ENCODE measurements at places on chromosomes 3 and 15.

- no peak for DNase-seq
Measured at GRCh38 chr3:116301422-116301821, 143.9 kb downstream of the LSAMP start.

DNA sequence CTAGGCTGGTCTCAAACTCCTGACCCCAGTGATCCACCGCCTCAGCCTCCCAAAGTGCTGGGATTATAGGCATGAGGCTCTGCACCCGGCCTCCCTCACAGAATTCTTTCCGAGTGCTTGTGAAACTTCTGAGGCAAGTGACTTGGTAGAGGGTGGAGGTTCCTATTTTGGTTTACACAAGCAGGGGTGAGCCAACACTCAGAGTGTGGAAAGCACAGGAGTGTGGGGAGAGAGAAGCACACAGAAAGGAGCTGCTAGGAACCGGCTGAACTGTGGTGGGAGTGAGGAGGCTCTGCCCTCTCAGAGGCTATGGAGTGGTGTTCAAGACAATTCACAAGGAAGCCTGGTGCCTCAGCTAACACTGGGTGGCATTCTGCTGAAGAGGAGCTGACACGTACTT is 7.7 kb downstream of the CAPN3 start:
- no peak for DNase-seq

GRCh38 chr15:23420806-23421575 is 26.1 kb downstream of the GOLGA6L2 start:
- peak; percentile 95 for DNase-seq

GRCh38 chr3:10474275-10474646 is 31.1 kb downstream of the ATP2B2 start:
- no peak for DNase-seq

- DNase-seq: peak; percentile 56
Measured at GRCh38 chr3:174101244-174101643, 703.7 kb downstream of the NLGN1 start.

DNA sequence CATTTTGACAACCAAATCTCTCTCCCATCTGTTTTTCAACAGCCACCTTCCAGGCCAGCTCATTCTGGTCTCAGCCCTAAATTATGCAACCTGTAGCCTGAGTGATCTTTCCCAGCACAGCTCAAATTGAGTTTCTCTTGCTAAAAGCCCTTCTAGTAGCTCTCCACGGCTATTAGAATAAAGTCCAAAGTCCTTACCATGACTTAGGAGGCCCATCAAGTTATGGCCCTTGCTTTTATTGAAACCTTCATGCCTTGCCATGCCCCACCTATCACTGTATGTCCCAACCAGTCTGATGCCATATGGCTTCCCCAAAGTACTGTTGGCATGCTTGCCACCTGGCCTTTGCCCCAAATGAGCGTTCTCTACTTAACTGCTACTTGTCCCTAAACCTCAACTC is 303.5 kb upstream of the GADL1 start:
- DNase-seq: no peak

GRCh38 chr3:47890828-47891612 is 88.1 kb downstream of the DHX30 start:
- no peak for DNase-seq
